ENCODE measurements at places on chromosomes 2 and 18. TPM values are rescaled to one million over a fixed set of nuclear protein-coding genes. Genes with fewer than 3 reads are reported as not detected.

The CD8B gene
- not detected for polyA plus RNA-seq

The AGXT gene
- 96.1 TPM for polyA plus RNA-seq

The TANC1 gene
- polyA plus RNA-seq: 4.2 TPM

The ANTXR1 gene
- 3.6 TPM for polyA plus RNA-seq

DNA sequence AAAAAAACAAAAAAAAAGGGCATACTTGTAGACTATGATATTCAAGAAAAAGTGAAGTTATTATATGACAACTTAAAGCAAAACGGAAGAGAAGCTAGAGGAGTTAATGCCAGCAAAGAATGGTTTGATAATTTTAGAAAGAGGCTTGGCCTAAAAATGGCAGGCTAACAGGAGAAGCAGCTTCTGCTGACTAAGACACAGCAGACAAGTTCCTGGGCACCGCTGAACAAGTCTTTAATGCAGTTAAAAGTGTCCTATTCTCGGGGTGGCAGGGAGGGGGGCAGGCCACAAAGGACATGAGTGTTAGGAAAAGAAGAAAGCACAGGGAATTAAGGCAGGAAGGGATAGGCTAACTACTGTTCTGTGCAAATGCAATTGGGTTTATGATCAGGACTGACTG lies 50.3 kb upstream of the GAREM2 start:
- no peak for DNase-seq

GRCh38 chr18:10391506-10391905 lies 62.9 kb upstream of the APCDD1 start:
- no peak for DNase-seq

DNA sequence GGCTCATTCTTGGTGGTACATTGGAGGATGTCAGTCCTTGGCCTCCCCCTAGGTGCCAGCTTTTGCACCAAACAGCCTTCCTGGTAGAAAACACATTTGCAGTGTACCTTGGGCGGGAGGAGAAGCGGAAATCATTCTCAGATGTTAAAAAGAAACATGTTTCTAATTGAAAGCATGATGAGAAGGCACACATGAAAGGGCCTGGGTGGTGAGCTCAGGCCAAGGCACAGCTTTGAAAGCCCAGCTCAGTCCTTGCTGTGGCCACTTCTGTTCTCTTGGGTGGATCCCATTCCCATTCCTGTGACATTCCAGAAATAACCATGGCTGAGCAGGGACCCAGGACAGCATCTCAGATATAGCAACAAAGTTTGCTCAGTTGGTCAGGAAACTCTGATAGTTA lies 71.5 kb downstream of the LTBP1 start:
- no peak for DNase-seq

DNA sequence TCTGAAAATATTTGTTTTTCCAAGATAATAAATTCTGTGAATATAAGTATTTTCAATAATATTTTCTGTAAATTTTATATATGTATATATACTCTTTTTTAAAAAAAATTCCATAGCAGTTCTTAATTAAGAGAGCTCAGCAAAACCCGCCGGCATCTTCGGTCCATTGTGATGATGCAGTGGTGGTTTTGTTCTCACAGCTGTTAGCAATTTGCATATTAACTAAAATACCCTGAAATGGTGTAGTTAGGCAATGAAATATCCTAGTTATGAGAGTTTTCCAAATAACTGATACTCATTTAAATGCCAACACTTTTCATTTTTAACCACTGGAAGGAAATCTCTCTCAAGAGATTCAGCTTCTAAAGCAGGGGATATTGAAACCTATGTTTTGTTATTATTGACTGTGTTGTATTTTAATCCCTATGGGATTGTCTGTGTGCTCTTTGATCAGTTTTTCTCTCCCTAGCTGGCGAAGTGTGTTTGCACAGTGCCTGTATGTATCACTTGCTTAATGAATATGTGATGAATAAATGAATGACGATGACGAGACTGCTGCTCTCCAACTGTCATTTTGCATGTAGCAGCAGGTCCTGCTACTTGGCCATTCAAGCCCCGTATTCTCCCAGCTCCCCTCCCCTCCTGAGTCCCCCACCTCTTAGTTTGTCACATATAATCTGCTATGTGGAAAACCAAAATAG lies 42.4 kb downstream of the PSMG2 start:
- DNase-seq: no peak

DNA sequence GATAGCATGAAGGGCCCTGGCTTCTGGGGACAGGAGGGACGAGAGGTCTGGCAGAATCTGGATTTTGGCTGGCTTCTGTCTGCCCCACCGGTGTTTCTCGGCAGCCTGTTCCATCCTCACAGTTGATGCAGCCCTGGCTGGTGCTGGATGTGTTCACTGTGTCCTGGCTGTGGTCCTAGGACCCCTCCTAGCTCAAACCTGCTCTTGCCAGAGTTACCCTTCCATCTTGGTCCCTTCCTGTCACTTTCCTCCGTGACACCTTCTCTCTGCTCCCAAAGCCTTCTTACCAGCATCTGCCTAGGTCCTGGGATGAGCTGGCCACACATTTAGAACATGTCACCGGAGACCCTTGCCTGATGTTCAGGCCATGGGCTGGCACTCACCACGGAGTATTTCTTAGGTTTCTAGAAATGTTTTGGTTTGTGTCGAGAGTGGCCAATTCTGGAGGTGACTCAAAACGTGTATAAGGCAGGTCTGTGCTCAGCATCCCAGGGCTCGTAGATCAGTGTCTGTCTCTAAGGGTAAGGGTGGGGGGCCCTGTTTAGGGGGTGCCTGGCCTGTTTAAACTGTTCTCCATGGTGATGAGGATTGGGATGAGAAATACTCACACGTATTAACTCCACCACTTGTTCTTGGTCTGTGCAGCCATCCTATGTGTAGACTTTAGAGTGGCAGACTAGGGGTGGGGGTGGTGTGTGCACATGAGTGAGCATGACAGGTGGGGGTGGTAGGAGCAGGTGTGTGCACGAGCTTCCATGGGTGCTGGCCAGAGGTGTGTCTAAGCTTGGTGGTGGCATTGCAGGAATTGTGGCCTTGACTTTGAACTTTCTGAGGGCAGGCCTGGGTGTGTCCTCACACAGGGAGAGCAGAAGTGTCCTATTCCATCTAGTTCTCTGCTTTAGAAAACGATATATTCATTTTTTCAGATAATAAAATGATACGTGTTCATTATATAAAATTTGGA lies 162.7 kb downstream of the DYSF start:
- DNase-seq: no peak

- no peak for DNase-seq
Measured at GRCh38 chr18:25233528-25234321, 118.2 kb downstream of the ZNF521 start.

DNA sequence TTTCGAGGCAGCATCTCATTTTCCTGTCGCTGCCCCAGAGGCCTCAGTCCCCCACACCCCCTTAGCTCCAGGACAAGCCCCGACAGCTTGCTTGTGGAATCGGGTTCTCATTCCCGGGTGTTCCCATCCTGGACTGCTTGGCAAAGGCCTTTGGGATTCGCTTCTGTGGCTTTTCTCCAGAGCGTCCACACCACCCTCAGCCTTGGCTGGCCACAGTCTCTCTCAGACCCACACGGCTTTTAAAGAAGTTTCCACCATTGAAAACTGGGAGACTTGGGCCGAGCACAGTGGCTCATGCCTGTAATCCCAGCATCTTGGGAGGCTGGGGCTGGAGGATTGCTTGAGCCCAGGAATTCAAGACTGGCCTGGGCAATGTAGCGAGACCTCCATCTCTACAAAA lies 2.7 kb downstream of the ESPNL start:
- DNase-seq: no peak

- DNase-seq: no peak
Measured at GRCh38 chr2:50347358-50348044, 684.4 kb downstream of the NRXN1 start.

DNA sequence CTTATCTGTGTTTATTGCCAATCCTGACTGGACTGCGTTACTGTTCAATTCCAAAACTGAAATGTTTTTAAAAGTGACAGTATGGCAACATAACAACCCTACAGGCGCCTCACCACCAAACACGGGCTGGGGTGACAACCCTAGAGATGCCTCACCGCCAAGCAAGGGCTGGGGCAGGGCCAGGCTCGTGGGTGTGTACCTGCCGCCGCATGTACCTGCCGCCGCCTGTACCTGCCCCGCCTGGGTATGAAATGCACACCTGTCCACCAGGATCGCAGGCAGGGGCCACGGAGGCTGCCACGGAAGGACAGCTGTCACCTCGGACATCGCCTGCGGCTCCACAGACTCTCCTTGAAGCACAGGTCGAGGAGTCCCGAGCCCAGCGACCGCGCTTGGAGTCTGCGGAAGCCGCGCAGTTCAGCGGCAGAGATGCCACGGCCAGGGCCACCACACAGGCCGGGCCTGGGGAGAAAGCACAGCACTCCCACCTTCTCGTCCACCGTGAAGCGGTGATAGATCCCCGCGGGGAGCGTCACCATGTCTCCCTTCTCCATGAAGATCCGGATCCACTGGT lies 18.9 kb downstream of the ADI1 start:
- DNase-seq: no peak

GRCh38 chr2:179891237-179891636 lies 29.8 kb upstream of the ZNF385B start:
- no peak for DNase-seq

- no peak for DNase-seq
Measured at GRCh38 chr2:240393831-240394410, 41.5 kb upstream of the GPC1 start.

DNA sequence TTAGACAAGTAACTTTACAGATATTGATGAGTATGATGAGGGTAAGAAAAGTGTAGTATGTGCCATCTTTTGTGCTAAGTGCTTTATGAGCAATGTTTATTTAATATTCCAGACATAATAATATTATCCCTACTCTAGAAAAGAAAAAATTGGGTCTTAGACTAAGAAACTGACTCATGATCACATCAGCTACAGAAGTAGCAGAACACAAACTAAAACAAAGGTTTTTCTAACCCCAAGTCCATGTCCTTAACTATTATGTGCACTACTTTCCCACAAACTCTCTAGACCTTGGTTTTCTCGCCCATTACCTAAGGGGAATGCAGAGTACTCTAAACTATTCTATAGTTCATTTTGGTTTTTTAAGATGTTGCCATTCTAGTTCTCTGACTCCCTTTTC lies 64.5 kb downstream of the BAZ2B start:
- no peak for DNase-seq

DNA sequence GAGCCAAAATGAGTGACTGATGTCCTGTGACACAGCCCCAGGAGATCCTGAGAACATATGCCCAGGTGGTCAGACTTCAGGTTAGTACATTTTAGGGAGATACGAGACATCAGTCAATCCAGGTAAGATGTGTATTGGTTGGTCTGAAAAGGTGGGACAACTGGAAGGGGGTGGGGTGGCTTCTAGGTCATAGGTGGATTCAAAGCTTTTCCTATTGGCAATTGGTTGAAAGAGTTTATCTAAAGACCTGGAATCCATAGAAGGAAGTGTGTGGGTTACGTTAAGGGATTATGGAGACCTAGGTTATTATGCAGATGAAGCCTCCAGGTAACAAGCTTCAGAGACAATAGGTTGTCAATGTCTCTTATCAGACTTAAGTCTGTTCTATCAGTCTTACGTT lies 136.5 kb downstream of the ZNF532 start:
- DNase-seq: no peak

DNA sequence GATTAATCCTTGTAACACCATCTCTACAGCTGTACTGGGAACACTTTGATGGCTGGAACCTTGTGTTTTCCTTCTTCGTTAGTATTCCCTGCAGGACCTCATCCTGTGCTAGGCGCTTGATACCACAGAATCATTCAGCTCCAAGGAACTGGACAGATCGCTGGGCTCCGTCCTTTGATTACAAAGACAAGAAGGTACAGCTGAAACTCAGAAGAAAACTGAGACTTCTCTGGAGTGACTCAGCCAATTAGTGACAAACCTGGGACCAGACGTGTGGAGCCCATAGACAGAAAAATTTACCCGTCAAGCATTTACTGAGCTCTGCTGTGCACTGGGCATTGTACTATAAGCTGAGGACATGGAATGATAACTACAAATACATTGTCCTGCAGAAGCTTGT lies 67.3 kb downstream of the NCKAP5 start:
- no peak for DNase-seq

DNA sequence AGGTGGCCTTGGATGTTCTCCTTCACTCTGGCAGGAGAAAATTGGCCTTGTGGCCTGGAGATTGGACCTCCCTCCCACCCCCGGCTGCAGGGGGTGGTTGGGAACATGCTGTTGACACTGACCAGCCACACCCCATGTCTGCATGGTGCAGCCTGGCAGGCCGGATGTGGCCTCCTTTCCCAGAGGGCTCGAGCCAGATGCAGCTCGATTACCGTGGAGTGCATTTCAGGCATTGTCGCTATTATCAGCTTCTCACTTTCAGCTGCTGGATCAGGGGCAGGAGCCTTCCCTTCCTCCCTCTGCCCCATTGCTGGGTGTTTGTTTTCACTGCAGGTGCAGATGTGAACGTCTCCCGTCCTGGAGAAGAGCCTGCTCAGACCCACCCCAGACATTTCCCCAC lies 211.0 kb upstream of the SIX2 start:
- DNase-seq: no peak

GRCh38 chr2:15084826-15085489 lies 452.4 kb downstream of the LRATD1 start:
- DNase-seq: no peak

DNA sequence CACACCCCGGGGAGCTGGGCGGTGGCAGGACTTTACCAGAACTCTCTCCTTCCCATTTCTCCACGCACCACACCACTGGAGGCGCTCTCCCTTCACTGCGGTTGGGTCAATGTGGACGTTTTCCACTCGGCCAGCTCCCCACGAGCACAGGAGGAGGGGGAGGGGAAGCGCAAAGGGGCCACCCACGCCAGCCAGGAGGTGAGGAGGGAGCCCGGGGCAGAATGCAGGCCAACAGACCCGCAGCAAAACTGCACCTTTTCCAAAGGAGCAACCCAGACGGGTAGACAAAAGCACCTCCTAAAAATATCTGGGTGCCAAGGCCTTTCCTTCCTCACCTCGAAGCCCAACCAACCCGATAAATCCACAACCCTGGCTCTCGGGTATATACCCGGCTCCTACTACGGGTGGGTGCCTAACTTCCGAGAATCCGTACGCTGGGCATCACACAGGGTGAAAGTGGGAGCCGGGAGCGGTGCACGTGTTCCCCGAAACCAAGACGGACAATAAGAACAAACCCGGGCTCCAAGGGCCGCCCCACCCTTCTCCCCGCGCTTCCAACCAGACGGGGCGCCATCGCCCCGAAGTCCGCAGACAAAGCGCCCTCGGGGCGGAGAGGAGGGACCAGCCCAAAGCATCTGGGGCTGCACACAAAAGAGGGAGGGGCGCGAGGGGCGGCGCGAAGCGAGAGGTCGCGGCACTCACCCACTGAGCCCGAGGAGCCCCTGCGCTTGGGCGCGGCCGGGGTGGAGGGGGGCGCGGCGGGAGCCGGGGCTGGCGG lies 1.0 kb downstream of the RTN4 start:
- DNase-seq: peak; percentile 75
